ENCODE measurements at places on chromosomes 16 and 17.

- DNase-seq, result peak; percentile 75
These were observed 488.5 kb upstream of the SOX9 start for GRCh38 chr17:71632328-71632727.

GRCh38 chr17:33090806-33091205, 99.2 kb downstream of the SPACA3 start:
- no peak for DNase-seq

DNA sequence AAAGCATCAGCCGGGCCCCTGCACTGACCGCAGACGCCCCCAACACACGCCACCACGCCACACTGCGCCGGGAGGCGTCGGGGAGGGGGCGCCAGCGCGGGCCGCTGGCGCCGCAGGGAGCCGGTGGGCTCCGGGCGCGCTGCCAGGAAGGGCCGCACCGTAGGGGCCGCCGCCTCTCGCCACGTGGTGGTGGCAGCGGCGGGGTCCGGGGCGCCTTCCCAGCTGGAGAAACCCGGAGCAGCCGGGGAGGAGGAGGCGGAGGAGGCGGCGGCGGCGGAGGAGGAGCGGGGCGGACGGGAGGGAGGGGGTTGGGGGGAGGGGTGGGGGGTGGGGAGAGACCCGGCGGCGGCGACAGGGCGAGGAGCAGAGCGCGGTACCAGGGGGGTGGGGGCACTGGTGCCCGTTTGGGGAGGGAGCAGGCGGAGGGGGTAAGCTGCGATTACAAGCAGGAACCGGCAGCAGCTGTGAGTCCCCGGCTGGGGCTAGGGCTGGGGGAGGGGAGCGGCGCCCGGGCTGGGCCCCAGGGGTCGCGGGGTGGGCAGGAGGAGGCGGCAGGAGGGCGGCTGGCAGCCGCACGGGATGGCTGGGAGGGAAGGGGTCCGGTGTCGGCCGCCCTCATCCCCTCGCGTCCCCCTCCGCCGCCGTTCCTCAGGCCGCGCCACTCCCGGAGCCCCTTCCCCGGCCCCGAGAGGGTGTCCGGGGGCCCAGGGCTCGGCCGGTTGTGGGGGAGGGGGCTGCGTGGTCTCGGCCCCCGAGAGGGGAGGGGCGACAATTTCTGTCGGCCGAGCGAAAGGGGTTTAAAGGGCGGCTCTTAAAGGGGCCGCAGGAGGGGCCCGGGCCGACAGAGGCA, at the start of gene TBKBP1:
Gene TBKBP1, plus strand, starts transcription at position 431 of the 850 bp plus-strand sequence. CDS start 1,952 bp downstream, outside the sequence.
- peak; percentile 45 for DNase-seq

GRCh38 chr17:11388054-11388453, 147.0 kb downstream of the SHISA6 start:
- no peak for DNase-seq

GRCh38 chr17:39729280-39729851, 966 bp downstream of the MIEN1 start:
- no peak for DNase-seq

- no peak for DNase-seq
These were observed 14.8 kb upstream of the POLR3E start for GRCh38 chr16:22282254-22282892.

- no peak for DNase-seq
These were observed 168.5 kb downstream of the UTP18 start for GRCh38 chr17:51428668-51429495.

DNA sequence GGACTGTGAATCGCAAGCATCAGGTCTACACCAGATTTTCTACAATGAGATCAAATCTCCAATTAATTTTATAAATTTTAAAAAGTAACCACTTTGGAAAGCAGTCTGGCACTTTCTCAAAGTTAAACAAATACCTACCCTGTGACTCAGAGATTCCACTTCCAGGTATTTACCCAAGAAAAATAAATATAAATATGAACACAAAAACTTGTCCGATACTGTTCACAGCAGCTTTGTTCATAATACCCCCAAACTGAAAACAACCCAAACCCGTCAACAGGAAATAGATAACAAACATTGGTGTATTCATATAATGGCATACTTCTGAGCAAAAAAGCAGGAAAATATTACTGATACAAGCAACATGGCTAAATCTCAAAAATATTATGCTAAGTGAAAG, 12.1 kb downstream of the ZDHHC7 start:
- no peak for DNase-seq

DNA sequence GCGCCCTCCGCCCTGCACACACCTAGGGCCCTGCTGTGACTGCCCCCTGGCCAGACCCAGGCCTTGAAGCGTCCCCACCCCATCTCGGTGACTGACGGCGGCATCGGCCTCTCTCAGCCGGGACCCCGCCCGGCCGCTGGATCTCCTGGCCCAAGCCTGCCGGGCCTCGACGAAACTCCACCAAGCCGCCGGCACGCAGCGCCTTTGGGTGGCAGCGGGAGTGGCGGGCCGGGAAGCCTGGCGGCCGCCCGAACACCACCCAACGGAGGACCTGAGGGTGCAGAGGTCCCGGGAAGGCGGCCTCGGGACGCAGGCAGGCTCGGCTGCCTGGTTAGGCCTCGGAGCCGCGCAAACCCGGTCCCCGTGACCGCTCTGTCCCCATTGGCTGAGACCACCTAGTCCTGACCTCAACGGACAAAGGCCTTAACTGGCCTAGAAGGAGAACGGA, 12.0 kb upstream of the TMEM97 start:
- no peak for DNase-seq

- DNase-seq, result peak; percentile 32
These were observed 4.7 kb downstream of the SLC12A3 start for GRCh38 chr16:56869513-56870275.

Measured in SW480 (cell line).